ENCODE measurements at places on chromosomes 1 and 21. TPM values are rescaled to one million over a fixed set of nuclear protein-coding genes. Genes with fewer than 3 reads are reported as not detected.

GRCh38 chr1:31244326-31244725 lies 4.6 kb upstream of the NKAIN1 start:
- H3K4me1 ChIP-seq: peaks cover 4% of the 10 kb centered on the region
- no peak overlapping the region for H3K27ac ChIP-seq
- peaks cover 22% of the 10 kb centered on the region for H3K27me3 ChIP-seq
- H3K36me3 ChIP-seq: no peaks in the 10 kb centered on the region
- DNase-seq: no peak
- H3K4me3 ChIP-seq: no peak overlapping the region

- H3K4me1 ChIP-seq: peaks cover 85% of the 10 kb centered on the region
- H3K27me3 ChIP-seq: no peaks in the 10 kb centered on the region
- no peak overlapping the region for H3K4me3 ChIP-seq
- H3K36me3 ChIP-seq: no peaks in the 10 kb centered on the region
- peak overlapping the region; percentile 77 for H3K27ac ChIP-seq
Observed at GRCh38 chr1:226664413-226665101, 74.5 kb downstream of the ITPKB start.

GRCh38 chr1:174788981-174789380 lies 210.8 kb upstream of the CACYBP start:
- no peak overlapping the region for H3K4me3 ChIP-seq
- no peaks in the 10 kb centered on the region for H3K36me3 ChIP-seq
- H3K4me1 ChIP-seq: no peaks in the 10 kb centered on the region
- no peak for DNase-seq
- H3K27me3 ChIP-seq: no peaks in the 10 kb centered on the region

- no peaks in the 10 kb centered on the region for H3K27me3 ChIP-seq
- H3K27ac ChIP-seq: no peak overlapping the region
- no peaks in the 10 kb centered on the region for H3K36me3 ChIP-seq
- no peak overlapping the region for H3K4me3 ChIP-seq
- no peaks in the 10 kb centered on the region for H3K4me1 ChIP-seq
Observed at GRCh38 chr1:189851806-189852367, 625.8 kb downstream of the BRINP3 start.

CAPN9 gene
- 26.6 TPM for total RNA-seq

DNA sequence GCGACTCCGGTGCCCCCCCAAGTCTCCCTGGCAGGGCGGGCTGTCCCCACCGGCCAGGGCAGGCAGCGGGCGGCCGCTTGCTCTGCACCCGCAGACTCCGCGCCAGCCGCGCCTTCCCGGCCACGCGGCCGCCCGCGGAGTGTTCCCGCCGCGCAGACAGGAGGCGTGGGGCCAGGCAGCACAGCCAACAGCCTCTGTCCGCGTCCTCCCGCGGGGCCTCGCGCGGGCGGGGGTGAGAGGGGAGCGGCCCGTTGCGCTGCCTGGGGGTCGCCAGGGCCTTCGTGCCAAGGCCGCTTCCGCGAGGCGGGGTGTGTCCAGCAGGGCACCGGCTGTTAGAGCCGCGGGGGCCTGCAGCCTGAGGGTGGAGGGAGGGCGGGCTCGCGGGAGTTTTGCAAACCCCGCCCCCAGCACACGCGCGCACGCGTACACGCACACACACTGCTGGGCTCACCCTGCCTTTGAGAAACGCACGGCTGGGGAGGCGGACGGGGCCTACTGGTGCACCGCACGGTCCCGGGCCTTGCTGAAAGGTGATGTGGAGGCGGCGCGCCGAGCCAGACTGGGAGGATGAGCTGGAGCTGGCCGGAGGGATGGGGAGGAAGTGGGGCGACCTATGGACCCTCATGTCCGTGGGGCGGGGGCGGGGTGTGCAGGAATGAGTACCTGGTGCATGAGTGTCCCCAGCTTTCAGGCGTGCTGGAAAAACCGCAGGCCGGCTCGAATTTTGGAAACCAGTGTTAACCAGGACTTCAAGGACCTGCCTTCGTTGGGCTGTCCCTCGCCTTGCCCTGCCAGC lies 41.5 kb downstream of the KIAA1614 start:
- peak overlapping the region; percentile 55 for H3K4me3 ChIP-seq
- H3K27me3 ChIP-seq: no peaks in the 10 kb centered on the region
- H3K27ac ChIP-seq: no peak overlapping the region

DNA sequence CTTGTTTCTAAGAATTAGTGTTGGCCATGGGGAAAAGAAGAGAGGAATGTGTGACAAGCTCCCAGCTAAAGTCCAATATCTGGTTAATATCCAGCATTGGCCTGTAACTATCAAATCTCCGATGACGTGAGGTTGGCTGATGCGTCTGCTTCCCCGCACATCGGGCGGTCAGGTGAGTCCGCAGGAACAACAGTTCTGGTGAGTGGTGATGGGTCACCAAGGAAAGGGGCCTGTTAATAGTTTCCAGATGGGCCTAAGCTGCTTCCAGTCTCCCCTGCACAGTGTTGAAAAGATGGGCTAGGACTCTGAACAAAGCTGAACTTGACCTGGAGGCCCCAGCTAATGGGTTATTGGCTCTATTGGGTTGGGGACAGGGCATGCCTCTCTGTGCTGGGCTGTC lies 193.1 kb upstream of the EDN2 start:
- H3K27me3 ChIP-seq: no peaks in the 10 kb centered on the region
- DNase-seq: no peak
- H3K4me1 ChIP-seq: peaks cover 20% of the 10 kb centered on the region
- H3K4me3 ChIP-seq: no peak overlapping the region
- no peaks in the 10 kb centered on the region for H3K36me3 ChIP-seq

GPA33 gene
- total RNA-seq: 3.6 TPM

TM2D1 gene
- 47.8 TPM for total RNA-seq

DNA sequence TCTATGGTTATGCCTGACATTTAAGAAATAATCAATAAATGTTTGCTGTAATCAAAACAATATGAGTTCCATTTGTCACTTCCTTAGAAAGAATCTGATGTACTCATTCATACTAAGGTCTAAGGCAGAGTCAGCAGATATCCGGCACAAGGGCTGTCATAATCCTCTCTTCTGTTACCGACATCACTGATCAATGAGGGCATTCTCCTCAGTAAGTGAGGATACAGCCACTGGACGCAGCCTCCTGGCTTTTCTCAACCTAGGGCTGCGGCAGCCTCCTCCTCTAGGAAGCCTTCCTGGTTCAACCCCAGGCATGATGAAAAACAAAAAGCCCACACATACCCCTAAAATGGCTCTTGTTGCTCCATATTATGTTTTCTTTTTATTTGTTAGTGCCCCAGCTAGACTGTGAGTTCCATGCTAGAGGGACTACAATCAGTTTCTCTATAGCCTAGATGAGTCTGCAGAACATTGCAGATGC lies 40.7 kb upstream of the TENT5C start:
- no peaks in the 10 kb centered on the region for H3K36me3 ChIP-seq
- H3K4me3 ChIP-seq: no peak overlapping the region
- DNase-seq: no peak
- H3K27me3 ChIP-seq: no peaks in the 10 kb centered on the region

DNA sequence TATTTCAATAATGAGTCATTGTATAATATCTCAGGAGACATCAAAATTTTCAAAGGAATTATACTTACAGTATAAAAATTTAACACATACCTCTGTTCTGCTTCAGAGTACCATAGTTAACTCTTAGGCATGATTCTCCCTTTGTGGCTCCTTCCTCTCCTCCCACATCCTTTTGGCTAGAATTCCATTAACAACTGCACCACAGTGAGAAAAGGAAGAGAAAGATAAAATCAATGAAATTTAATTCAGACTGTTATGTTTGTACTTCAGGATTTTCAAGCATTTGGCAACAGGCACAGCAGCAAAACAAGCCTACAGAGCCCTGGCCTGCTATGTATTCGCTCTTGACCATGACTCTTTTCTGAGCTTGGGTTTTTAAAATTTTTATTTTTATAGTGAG lies 57.2 kb upstream of the SGIP1 start:
- H3K4me3 ChIP-seq: no peak overlapping the region
- no peak overlapping the region for H3K27ac ChIP-seq
- H3K27me3 ChIP-seq: no peaks in the 10 kb centered on the region
- no peaks in the 10 kb centered on the region for H3K36me3 ChIP-seq
- H3K4me1 ChIP-seq: no peaks in the 10 kb centered on the region
- no peak for DNase-seq
